ENCODE measurements at places on chromosomes 16 and 17.

GRCh38 chr16:68070806-68071517, 14.2 kb upstream of the NFATC3 start:
- no peak for DNase-seq

DNA sequence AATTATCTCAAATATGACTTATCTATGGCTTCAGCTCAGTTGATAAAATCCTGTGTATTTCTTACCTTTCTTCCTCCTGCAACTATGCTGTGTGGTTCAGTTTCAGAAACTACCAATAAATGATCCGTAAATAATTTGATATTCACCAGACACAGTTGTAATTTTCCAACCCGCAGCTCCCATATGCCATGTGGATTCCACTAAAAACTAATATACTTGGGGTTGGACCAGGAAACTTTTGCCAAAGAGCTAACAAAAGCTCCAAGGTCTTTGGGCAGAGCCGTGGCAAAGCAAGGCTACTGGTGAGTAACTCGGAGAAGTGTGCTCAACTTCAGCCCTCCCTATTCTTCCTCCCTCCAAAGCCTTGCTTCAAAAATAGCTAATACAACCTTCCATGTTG, 2.3 kb upstream of the CHST6 start:
- no peak for DNase-seq

GRCh38 chr17:38443356-38444031, 15.2 kb downstream of the ARHGAP23 start:
- DNase-seq: no peak

DNA sequence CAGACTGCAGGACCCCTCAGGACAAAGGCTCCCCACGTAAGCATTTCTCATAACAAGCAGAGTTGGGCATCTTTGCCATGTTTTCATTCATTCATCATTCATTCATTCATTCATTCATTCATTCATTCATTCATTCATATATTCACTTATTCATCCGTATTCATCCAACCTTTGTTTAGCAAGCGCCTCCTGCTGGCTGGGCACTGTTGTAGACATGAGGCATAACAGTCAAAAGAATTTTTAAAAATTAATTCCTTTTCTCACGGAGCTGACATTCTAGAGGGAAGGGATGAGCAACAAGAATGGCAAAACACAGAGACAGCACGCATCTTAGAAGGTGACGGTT, 351.7 kb upstream of the TNRC6C start:
- DNase-seq: no peak

- DNase-seq: no peak
These were observed 116.6 kb downstream of the PRKCB start for GRCh38 chr16:23952128-23952970.

DNA sequence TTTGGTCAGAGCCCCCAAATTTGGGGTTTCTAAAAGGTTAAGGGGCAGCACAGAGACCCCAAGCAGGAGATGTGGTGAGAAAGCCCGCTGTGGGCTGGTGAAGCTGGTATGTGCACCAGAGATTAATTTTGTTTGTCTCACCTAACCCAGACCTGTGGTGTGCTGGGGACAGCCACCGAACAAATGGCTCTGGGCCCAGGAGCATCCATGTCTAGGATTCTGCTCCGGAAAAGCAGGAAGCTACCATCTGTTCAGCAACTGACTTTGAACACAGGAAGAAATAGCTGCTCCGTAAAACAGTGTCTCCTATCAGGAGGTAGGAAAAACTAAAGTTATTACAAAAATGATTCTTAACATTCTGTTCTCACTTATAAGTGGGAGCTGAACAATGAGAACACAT, 2.7 kb upstream of the ZP2 start:
- no peak for DNase-seq

DNA sequence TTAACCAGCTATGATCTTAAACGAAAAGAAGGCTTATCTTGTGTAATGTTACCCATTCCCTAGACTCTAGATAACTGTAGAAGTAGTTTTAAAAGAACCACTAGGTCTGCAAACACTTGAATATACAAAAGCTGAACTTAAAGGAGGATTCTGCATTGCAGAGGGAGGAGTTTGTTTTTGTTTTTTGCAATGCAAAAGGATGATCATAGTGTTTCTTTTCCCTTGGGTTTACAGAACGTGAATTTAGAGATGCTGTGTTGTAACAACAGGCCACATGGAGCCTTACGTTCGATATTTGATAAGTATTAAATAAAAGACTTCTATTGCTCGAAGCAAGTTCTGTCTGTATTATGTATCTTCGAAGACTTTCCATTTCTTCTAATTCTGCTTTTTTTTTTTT, 77.6 kb downstream of the CHD9 start:
- DNase-seq: no peak

GRCh38 chr17:39001703-39002637, 34.8 kb upstream of the FBXO47 start:
- peak; percentile 20 for DNase-seq

- no peak for DNase-seq
These were observed 35.8 kb upstream of the IL34 start for GRCh38 chr16:70610273-70611223.

DNA sequence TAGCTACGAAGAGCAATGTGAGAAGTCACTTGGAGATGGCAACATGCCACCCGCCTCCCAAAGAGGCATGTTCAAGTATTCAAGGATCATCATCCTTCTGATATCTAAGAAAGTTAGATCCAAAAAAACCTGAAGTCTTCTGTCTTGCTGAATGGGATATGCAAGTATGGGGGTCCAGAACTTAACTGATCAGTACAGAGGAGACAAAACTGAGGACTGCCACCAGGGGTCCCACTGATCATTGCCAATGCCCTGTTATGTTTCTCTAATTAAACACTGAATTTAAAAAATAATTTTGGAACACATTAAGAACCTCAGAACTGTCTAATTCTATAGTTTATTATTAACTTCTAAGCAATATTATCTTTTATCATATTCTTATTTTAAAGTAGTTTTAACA, 99.7 kb downstream of the CDH8 start:
- no peak for DNase-seq

GRCh38 chr16:3017794-3018506, at the start of gene CLDN6:
Gene CLDN6 (minus strand): TSS chr16:3018183. CDS start chr16:3016021, 2,162 bp downstream.
- no peak for DNase-seq

- no peak for DNase-seq
These were observed 22.0 kb downstream of the MNT start for GRCh38 chr17:2378905-2379304.

DNA sequence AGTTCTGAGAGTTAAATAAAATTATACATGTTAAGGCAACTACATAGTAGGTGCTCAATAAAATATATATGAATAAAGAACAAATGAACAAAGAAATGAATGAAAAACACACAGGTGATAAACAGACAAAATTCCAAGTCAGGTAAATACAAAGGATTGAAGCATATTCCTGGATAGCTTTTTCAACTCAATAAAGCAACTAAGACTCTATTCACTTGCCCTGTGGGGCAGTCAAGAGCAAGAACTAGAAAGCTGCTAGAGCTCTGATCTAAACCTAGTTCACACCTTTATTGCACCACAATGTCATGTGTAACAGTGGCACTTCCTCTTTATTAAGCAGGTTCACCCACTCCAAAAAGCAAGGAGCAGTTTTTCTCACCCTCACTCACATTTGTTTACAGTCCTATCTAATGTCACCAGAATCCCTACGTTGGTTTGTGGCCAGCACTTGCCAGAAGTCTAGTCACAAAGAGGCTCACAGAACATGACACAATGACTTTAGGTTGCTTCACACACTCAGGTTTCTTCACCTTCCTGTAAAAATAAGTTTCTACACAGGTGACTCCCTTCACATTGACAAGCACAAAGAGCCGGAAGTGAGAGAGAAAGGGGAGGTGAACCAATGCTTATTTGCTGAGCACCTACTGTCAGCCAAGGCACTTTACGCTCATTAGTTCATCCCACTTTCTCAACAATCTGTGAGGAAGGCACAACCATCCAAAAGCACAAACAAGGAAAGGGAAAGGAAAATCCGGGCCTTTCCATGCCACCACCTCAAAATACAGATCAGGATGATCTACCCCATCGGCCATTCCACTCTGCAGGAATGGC, 70.8 kb downstream of the XPO6 start:
- no peak for DNase-seq

DNA sequence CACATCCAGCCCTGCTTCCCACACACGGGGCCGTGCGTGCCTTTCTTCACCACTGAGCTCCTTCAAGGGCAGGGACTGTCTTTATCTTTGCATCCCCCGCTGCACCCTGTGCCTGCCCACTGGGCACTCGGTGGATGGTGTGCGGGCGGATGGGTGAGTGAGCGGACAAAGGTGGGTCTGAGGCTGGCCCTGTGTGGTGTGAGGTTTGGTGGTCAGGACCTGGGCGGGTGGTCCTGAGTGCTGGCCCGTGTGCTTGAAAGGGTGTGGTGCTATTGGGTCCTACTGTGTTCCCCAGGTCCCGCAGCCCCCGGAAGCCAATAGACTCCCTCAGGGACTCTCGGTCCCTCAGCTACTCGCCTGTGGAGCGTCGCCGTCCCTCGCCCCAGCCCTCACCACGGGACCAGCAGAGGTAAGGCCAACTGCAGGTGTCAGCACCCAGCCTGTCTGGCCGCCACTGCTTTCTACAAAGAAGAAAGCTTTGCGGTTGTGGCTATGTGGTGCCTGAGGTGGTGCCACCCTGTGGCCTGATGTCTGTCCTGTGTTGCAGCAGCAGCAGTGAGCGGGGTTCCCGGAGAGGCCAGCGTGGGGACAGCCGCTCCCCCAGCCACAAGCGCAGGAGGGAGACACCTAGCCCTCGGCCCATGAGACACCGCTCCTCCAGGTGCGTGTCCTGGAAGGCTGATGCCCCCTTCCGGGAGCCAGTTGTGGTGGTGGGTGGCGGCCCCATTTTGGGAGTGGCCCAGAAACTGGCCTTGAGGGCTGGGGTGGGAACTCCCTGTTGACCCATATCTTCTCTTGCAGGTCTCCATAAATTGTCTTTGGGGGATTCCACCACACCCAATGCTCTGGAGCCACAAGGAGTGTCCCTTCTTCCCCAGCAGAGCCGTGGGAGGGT, 6.8 kb downstream of the ELOB start:
- DNase-seq: no peak

DNA sequence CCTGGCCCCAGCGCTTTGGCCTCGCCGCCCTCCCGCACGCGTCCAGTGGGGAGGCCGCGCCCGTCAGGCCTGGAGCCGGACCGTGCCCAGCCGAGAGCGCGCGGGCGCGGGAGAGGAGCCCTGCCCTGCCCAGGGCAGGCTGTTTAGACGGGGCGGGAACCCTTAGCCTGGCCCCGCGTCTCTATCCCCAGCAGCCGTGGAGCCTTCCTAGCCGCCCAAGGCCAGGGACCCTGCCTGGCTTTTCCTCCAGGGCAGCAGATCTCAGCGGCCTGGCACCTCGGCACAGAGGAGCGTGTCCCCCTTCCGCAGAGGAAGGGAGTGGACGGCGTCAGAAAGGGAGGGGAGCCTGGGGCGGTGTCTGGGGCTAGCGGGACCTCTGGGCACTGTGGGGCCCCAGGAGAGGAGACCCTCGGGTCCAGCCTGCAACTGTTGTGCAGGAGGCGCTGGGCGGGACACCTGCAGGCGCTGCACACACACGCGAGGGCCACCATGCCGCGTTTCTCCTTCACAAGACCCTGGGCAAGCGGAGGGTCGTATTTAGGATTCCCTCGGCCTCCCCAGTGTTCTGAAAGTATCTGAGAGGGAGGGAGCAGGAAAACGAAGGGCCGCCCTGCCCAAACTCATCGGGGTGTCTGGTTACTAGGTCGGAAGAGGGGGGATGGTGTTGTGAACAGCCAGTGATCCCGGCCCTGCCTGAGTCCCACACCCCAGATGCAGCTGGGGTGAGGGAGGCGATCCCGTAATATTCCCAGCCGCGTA, 2.3 kb upstream of the NPTX1 start:
- no peak for DNase-seq

DNA sequence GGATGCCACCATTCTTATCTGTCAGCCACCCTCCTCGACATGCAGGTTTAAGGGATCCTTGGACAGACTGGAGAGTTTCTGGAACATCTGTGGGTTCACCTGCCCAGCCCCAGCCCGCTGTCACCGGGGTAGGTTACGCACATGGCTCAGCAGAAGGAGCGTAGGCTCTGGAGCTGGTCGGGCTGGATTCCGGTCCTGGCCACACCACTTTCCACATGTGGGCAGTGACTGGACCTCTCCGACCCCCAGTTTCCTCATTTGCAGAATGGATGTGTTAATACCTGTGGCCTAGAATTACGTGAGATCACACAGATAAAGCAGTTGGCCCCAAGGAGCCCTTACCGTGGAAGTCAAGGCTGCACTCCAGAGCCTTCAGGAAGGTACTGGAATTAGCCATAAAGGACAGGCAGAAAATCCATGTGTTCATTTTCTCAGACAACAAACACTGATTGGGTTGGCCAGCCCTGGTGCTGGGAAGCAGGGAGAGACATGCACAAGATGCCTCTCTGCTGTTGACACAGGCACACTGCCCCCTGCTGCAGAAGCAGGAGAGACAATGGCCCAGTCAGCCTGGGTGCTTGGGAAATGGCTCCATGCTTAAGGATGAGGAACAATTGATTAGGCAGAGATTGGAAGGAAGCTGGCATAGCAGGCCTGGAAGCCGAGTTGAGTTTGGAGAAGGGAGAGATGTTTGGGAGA, 58.8 kb downstream of the SF3B3 start:
- DNase-seq: no peak

DNA sequence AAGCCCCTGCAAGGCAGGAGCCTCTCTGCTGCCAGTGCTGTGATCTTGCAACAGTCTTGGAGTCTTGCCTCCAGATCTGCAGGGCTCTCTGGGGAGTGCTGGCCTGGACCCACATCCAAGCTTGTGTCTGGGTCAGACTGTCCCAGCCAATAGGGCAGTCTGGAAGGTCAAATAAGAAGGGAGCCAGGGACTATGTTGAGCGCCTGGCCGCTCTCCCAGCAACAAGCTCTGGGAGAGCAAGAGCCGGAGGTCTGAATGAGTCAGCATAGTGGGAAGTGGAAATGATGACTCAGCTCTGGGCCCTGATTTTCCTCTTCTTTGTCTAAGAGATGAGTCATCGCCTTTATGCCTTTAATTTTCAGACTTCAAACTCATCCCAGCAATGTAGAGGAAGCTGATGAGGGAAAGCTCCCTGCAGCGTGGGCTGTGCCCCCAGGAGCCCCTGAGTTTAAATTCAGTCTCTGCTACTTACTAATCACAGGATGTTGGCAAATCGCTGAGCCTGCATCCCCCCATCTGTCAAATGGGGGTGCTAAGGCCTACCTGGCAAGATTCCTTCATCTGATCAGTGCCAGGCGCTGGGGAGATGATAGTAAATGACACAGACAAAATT, 43.6 kb upstream of the HAPSTR1 start:
- peak; percentile 99 for DNase-seq

- no peak for DNase-seq
These were observed 67.7 kb downstream of the CES1 start for GRCh38 chr16:55765161-55765560.

GRCh38 chr16:85750827-85751697, at the start of gene C16orf74:
Gene C16orf74 (minus strand): TSS chr16:85751096. CDS start chr16:85735217, 15,879 bp downstream.
- DNase-seq: peak; percentile 8

DNA sequence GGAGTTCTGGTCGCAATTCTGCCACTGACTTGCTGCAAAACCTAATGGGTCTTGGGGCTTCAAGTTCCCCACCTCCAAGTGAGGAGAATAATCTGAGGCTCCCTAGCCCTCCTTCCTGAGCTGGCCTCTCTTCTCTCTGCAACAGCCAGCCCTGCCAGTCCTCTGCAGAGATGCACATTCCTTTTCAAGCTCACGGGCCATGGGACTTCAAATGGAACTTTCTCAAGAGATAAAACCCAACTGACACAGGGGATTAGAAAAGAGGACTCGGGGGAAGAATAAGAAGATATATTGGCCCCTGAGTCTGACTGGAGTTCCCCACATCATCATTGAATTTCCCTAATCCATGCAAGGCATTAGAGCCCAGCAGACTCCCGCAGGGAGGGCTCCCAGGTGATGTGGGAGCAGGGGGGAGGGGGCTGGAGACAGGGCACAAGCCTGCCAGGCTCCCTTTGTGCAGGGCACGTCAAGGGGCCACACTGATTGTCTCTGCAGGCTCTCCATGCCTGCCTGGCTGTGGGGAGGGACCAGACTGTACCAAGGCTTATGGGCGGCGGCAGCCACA, 131.0 kb downstream of the CCDC144A start:
- DNase-seq: no peak

Measured in RCC 7860 (cell line).